ENCODE measurements at places on chromosomes 16 and 17.

GRCh38 chr16:28981517-28981916, 3.3 kb upstream of the LAT start:
- peak; percentile 61 for DNase-seq

GRCh38 chr16:13289515-13289914, 388.1 kb downstream of the SHISA9 start:
- no peak for DNase-seq

DNA sequence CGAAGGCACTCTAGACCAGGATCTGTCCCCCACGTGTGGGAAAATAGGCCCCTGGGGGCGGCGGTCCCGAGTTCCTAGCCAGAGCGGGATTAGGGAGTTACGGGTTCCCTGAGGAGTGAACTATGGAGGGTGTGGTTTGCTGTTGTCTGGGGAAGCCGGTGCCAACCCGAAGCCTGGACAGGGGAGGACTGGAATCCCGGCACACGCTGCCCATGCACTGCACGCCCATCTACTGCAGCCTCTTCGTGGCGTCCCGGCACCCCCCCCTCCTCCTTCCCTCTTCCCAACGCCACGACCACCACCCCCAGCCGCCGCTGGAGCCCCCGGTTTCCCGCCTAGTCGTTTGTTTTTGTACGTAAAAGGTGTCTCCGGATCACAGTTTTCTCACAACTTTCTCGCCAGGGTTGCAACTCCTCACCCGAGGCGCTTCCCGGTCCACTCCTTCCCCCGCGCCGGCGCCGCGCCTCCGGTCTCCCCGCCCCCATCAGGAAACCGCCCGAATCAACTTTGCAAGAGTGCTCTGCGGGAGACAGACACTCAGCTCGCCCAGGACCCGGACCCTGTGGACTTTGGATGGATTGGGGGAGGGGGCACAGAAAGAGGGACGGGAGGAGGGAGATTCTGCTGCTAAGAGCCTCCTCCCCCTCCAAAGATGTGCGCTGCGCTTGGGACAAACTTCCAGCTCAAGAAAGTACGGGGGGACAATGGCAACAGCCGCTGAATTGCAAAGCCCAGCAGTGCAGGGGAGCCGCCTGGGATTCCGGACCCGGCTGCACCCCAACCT, 1.4 kb upstream of the LHX1 start:
- DNase-seq, result no peak

GRCh38 chr16:67397036-67397801, 3.9 kb upstream of the TPPP3 start:
- DNase-seq, result no peak

DNA sequence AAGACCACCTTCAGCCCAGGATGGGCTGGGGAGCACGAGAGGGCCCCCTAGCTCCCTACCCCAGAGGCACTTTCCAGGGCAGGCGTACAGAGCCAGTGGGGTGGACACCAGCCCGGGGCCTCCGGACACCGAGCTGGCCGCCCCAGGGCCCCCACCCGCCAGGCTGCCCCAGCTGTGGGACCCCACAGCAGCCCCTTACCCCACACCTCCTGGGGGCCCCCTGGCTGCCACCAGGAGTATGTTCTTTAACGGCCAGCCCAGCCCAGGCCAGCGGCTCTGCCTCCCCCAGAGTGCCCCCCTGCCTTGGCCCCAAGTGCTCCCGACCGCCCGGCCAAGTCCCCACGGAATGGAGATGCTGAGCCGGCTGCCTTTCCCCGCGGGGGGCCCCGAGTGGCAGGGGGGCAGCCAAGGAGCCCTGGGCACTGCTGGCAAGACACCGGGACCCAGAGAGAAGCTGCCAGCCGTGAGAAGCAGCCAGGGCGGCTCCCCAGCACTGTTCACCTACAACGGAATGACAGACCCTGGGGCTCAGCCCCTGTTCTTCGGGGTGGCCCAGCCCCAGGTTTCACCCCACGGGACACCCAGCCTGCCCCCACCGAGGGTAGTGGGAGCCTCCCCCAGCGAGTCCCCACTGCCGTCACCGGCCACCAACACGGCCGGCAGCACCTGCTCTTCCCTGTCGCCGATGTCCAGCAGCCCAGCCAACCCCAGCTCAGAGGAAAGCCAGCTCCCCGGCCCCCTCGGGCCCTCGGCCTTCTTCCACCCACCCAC, 24.3 kb upstream of the ZFPM1 start:
- DNase-seq, result no peak

DNA sequence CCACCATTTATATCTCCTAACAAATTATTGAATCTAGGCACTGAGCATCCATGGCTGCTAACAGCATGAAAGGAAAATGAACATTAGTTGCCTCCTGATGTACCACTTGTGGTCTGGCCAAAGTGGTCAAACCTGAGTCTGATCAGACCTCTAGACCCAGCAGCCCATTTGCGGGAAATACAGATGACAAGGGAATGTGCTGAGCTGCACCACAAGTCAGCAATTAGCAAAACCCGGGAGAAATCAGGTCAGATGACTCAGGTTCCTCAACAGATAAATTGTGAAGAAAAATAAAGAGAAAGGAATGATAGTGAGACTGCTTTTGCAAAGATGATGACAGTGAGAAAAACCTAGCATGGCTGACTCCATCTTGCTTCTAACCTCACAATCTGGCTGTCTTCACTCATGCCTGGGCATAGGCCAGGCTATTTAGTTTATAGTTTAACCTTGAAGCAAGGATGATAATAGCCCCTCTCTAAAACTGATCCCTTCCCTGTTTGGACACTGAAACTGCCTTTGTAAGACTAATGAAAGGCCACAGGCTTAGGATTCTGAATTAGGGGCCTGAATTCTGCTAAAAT, 142.7 kb upstream of the ASIC2 start:
- DNase-seq, result no peak

GRCh38 chr16:65634291-65634690, 512.4 kb upstream of the CDH11 start:
- no peak for DNase-seq

DNA sequence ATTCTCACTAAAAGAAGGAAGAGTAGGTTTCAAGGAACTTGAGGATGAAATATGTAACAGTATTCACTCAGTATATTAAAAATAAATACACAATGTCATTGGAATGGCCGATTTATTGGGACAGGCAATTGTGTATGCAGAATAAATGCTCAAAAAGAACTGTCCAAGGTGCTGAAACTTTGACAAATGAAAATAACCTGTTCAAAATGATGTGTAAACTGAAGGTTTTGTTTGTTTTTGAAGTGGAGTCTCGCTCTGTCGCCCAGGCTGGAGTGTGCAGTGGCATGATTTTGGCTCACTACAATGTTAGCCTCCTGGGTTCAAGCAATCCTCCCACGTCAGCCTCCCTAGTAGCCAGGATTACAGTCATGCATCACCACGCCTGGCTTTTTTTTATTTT, 318.7 kb upstream of the RBFOX1 start:
- no peak for DNase-seq

DNA sequence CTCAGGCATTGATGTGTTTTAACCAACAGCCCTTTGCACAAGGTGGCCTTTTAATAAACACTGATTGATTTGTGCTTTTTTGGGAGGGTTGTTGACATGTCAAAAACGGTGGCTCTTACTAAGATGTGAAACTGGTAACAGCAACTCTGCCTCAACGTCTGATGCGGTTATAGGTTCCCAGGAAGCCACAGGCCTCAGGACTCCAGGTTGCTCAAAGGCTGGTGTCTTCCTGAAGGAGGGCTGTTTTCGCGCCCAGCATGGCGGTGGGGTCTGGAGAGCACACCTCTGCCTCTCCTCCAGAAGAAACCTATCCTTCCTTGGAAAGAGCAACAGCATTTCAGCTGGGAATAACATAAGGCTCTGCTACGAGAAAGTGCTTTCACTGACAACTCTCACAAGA, 187.5 kb downstream of the IRF8 start:
- no peak for DNase-seq

- no peak for DNase-seq
Observed at GRCh38 chr17:76957678-76958464, 89.7 kb downstream of the MGAT5B start.

DNA sequence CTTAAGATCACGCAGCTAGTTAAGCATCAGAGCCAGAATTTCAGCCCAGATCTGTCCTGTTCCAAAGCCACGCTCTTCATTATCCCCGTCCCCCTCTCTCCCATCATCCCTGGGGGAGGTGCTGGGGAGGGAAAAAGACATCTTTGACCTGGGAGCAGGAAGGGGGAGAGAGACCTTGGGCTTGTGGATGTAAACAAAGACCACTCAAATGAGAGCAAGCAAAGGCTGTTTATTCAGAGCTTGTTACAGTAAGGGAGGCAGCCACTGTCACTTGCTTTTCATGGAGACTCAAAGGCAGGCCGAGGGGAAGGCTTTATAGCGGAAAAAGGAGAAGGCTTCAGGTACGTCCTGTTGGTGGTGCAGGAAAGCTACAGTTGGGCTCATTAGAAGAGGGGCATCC, 3.5 kb upstream of the RPRML start:
- DNase-seq, result no peak

- DNase-seq, result no peak
Observed at GRCh38 chr17:18017958-18018357, 21.0 kb downstream of the ATPAF2 start.

GRCh38 chr16:2736476-2737237, 15.8 kb upstream of the SRRM2 start:
- no peak for DNase-seq

DNA sequence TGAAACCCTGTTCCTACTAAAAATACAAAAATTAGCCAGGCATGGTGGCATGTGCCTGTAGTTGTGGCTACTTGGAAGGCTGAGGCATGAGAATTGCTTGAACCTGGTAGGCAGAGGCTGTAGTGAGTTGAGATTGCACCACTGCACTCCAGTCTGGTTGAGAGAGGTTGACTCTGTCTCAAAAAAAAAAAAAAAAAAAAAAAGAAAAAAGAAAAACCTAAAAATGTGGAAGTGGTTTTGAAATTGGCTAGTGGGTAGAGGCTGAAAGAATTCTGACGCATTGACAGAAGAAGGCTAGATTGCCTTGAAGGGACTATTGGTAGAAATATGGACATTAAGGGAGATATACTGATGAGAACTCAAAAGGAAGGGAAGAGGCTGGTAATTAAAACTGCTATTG, 33.6 kb upstream of the CPPED1 start:
- DNase-seq, result peak; percentile 59

DNA sequence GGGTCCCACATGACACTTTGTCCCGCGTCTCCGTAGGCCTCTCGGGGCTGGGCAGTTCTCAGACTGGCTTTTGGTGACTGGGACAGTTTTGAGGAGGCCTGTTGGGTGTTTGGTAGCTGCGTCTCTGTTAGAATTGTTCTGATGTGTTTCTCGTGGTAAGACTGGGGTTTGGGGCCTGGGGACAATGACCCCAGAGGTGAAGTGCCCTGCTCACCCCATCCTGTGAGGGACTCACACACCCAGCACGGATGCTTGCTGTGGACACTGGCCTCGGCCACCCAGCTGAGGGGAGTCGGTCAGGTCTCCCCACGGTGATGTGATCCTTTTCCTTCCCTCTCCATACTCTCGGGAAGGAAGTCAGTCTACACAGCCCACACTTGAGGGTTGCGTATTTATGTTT, 50.3 kb downstream of the METRNL start:
- DNase-seq, result no peak

DNA sequence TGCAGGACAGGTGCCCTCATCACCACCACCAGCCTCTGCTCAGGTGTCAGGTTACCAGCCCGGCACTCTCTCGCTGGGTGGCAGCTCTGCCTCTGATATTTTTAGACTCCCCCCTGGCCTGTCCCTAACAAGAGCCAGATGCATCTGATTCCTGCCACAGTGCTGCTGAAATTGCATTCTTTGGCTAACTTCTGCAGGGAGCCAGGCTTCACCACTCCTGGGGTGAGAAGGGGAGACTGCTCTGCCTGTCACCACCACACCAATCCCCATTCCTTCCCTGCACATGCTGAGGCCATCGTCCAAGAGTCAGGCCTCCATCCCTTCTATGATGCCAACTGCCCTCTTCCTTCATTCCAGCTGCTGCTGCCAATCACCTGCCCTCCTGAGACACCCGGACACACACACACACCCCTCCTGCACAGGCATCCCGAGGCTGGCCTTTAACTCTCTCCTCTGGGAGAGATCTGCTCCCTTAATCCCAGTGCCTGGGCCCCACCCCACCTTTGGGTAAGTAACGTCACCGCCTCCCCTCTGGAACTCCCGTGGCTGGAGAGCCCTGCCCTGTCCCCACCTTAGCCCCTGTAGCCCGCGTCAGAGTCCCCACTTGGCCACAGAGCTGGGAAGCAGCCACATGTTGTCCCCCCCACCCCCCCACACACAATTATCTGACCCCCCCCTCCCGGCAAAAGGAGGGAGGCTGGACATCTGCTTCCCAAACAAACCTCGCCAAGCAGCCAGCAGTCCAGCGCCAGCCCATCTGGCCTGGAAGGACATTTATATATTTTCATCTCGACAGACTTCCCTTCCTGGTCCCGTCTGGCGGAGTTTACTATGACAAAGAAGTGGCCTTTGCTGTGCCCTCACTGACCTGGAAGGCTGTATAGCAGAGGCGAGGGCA, 2.8 kb downstream of the EMP2 start:
- no peak for DNase-seq

GRCh38 chr16:56281249-56281805, 90.0 kb downstream of the GNAO1 start:
- DNase-seq, result no peak

GRCh38 chr17:79749958-79750357, 19.2 kb downstream of the ENPP7 start:
- no peak for DNase-seq

DNA sequence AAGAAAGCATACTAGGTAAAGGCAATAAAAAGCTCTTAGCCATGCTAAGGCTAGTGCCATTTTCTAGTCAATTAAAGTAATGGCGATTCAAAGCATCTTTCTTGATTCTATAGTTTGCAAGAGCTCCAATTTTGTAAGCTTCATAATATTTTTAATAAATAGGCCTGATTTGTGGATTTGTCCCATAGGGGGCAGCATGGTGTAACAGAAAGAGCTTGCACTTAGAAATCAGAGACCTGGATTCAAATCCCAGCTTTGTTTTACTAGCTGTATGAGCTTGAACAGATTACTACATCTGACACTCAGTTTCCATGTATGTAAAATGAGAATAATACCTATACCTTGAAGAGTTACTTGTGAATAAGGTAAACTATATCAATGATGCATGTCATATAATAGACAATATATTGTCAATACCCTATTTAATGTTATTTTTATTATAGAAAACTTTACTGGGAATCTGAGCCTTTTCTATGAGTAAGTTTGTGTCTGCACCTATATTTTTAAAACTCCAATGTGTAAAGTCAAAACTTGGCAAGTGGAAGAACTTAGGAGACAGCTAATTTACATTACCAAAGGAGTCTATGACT, 93.6 kb upstream of the NOG start:
- peak; percentile 49 for DNase-seq

- peak; percentile 82 for DNase-seq
Observed at GRCh38 chr16:79089735-79090284, 510.7 kb downstream of the MAF start.
